NCI-H1694 treated with DMSO at 0.1 percent for 48 hours (cell line): ENCODE measurements at places on chromosomes 4 and X.

DNA sequence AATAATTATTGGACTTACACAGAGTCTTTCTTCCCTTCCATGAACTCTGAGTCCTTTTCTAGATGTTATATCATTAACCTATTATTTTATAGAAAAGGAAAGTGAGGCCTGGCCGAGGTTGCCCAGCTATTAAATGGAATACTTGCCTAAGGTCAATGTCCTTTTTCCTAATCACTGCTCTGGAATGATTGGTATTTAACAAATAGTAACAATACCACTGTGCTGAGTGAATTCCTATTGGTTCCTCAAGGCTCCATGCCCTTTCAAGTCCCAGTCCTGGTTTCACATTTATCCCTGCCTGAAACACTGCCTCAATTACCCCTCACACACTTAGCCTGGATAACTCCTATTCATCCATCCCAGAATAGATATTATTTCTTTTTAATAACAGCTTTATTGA lies 6.2 kb downstream of the TCEAL9 start:
- no peak for DNase-seq

DNA sequence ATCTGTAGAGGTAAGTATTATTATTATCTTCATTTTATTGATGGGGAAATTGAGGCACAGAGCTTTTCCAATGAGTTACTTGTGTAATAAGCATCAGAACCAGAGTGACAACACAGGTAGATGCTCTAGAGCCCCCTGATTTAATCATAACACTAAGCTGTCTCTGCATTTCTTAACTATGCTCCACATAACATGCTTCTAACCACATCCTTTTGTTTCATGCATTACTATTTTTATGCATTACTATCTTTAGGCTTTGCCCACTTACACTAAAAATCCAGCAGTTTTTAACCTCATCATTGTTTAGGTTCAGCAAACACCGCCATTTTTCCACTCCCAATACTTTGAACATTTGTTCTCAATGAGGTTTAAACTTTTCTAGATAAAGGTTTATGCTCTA lies 1900.8 kb upstream of the PCDH10 start:
- DNase-seq = no peak

DNA sequence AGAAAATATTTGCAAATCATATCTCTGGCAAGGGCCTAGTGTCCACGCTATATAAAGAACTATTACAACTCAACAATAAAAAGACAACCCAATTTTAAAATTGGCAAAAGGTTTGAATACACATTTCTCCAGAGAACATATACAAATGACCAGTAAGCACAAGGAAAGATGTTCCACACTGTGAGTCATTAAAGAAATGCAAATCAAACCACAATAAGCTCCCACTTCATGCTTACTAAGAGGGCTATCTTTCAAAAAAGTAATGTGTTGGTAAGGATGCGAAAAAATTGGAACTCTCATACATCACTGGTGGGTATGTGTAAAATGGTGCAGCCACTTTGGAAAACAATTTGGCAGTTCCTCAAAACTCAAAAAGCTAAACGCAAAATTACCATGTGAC lies 884.0 kb upstream of the INTU start:
- DNase-seq = no peak

DNA sequence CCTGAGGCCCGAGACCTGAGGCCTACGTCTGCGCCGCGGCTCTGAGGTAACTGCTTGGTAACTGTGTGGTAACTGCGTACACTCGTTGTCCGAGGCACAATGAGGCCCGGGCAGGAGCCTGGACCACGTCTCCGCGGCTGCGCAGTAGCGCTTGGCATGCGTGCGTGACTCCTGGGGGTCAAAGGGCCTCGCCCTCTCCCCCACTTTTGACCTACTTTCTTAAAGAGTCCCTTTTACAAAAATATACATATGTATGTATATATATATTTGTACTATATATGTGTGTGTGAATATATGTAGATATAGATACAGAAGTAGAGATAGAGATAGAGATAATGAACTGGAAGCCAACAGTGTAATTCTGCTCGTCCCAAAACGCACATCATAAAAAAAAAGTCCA lies at the start of gene BEND2:
BEND2 (minus strand) TSS at position 101 of the 400 bp plus-strand sequence. CDS start 136 bp downstream, outside the sequence.
- DNase-seq = no peak

GRCh38 chrX:74080165-74080564 lies 223.8 kb upstream of the ZCCHC13 start:
- DNase-seq = no peak

DNA sequence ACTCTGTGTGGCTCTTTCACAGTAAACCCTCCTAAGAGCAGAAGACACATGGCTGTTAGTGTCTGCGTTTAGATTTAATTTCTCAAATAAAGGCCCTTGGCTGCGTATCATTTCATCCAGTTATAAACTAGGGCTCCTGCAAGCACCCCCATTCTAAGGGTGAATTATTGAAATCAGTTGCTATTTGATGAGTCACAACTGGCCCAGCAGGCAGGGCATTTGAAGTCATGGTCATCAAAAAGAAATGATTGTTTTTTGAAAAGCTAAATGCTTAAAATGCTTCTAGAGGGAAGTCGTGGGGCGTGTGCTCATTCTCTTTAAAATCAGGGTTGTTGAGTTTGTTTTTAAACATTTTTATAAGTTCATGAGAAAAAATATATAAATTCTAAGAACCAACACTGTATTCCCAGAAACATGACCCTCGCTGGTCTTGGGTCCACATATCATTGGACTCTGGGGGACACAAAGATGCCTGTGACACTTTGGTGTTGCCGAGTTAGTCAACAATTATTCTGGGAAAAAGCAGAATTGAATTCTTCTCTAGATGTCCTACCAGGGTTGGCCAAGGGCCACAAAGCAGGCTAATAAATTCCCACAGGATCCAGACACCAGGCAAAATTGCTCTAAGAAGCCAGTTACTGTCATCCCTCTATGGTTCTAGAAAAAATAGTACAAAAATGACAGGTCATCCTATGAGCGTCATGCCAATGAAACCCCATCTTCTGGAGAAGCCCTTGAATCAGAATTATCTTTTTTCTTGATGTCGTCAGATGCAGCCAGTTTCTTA lies 99.5 kb upstream of the MYOZ2 start:
- DNase-seq = no peak

- DNase-seq = no peak
Measured at GRCh38 chrX:46959985-46960700, 47.9 kb downstream of the JADE3 start.

GRCh38 chrX:120358737-120359456 lies 3.0 kb upstream of the ATP1B4 start:
- no peak for DNase-seq

- DNase-seq = no peak
Measured at GRCh38 chrX:53605004-53605403, 81.5 kb downstream of the HUWE1 start.

GRCh38 chrX:111308039-111308438 lies 37.8 kb upstream of the CAPN6 start:
- DNase-seq = no peak

- no peak for DNase-seq
Measured at GRCh38 chr4:155607481-155607880, 59.2 kb upstream of the GUCY1A1 start.

GRCh38 chr4:80228460-80228859 lies 31.2 kb downstream of the PRDM8 start:
- DNase-seq = no peak

GRCh38 chr4:161829591-161829990 lies 334.2 kb downstream of the FSTL5 start:
- no peak for DNase-seq

- DNase-seq = no peak
Measured at GRCh38 chrX:110320381-110320987, 2.6 kb upstream of the AMMECR1 start.

- no peak for DNase-seq
Measured at GRCh38 chr4:2827874-2828751, 15.5 kb upstream of the ADD1 start.

GRCh38 chr4:160894809-160895208 lies 1269.0 kb downstream of the FSTL5 start:
- no peak for DNase-seq

GRCh38 chr4:150033901-150034300 lies 44.3 kb upstream of the DCLK2 start:
- no peak for DNase-seq

DNA sequence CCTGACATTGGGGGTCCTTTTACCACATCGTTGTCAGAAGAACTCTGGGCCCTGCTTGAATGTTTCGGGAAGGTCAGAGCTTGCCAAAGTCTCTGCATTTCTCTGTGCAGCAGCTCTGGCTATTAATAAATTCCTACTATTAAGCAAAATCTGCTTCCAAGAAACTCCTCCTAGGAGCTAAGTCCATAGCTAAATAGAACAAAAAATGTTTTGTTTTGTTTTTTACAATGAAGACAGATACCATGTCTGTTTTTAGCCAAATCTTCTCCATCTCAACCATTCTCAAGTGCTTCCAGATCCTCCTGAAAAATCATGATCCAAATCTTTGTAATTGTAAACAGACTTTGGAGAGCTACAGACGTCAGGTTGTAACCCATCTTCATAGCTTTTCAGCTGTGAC lies 161.6 kb downstream of the SPATA18 start:
- DNase-seq = no peak
